ENCODE measurements at places on chromosomes 16 and 17. TPM values are rescaled to one million over a fixed set of nuclear protein-coding genes. Genes with fewer than 3 reads are reported as not detected.

- DNase-seq = peak; percentile 56
These were observed 2.2 kb downstream of the TMEM204 start for GRCh38 chr16:1535391-1536291.

DNA sequence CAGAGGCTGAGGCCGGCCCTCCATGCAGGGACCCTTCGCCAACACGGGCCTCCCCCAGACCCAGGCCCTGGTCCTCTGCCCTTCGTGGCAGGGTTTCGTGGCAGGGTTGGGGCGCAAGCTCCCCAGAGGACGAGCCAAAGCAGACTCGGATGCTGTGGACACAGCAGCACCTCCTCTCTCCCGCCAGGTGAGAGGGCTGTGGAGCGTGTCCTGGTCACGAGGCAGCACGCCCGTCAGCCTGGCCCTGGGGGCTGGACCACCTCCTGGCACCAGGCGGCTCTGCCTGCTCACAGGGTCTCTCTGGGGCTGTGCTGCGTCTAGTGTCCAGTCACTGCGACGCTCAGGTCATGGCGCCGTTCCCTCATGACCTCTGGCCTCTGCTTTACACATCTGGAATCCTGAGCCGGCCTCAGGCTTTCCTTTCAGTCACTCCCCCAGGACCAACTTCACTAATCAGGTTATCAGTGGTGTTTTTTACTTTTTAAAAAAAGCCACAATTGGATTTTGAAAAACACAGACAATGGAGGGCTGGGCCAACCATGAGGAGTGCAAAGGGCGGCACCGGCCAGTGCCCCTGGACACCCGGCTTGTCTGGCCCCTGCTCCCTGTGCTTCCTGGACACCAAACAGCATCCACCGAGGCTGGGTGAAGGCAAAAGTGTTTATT is 5.4 kb downstream of the NDUFAF8 start:
- DNase-seq = no peak

GRCh38 chr16:9199751-9200150 is 108.3 kb downstream of the HAPSTR1 start:
- DNase-seq = no peak

DNA sequence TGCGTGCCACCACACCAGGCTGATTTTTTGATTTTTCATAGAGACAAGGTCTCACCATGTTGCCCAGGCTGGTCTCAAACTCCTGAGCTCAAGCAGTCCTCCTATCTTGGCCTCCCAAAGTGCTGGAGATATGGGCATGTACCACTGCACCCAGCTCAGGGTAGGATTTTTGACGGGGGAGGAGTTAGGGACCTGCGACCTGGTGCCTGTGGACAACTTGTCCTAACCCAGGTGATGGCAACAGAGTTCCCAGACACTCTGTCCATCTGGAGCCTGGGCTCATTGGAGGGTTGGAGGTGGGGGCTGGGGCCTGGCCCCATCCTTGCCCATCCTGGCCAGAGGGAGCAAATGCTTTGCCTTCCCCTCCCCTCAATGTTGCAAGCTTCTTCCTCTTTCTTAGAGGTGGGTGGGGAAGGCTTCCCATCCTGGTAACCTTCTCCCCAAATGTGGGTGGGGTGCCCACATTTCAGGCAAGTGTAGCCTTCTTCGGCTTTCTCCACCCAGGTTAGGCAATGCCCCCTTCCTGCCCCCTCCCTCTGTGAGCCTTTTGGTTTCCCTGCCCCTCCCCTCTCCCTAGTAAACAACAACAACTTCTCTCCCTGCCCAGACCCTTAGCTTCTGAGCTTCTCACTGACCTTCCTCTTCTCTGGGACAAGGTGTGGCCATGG is 24.9 kb downstream of the RARA start:
- DNase-seq = no peak

DNA sequence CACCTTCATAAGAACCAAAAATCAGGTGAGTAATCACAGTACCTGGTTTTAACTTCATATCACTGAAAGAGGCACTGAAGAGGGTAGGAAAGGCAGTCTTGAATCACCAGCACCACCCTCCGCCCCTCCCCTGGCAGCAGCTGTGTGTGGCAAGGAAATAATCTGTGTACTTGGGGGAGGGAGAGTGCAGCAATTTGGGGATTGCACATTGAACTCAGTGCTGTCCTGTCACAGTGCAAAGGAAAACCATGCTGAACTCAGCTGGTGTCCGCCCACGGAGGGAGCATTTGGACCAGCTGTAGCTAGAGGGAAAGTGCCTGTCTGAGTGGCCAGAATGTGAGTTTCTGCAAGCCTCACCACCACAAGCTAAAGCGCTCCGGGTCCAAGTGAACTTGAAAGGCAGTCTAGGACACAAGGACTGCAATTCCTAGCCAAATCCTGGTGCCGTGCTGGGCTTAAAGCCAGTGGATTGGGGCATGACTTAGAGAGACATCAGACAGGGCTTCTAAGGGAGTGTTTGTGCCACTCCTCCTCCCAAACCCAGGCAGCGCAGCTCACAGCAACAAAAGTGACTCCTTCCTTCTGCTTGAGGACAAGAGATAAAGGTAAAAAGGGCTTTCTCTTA is 39.7 kb upstream of the ALDH3A1 start:
- DNase-seq = peak; percentile 50

- DNase-seq = no peak
These were observed 5.1 kb upstream of the FDXR start for GRCh38 chr17:74877592-74878548.

DNA sequence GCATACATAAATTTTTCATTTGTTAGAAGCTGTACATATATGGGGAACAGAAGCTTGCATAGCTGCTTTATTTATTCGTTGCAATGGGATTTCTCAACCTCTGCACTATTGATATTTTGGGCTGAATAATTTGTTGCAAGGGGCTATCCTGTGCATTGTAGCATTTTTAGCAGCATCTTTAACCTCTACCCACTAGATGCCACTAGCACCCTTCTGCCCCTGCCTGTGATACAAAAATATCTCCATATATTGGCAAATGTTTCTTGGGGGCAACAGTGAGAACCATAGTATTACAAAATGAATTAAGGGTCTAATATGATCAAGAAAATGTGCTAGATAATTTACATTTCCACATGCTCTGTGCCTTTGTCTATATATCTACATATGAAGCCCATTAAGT is 1401.0 kb downstream of the CDH11 start:
- no peak for DNase-seq

- peak; percentile 53 for DNase-seq
These were observed 30.7 kb downstream of the CDRT4 start for GRCh38 chr17:15436473-15437302.

- DNase-seq = no peak
These were observed 12.2 kb upstream of the ADGRG1 start for GRCh38 chr16:57616241-57616640.

DNA sequence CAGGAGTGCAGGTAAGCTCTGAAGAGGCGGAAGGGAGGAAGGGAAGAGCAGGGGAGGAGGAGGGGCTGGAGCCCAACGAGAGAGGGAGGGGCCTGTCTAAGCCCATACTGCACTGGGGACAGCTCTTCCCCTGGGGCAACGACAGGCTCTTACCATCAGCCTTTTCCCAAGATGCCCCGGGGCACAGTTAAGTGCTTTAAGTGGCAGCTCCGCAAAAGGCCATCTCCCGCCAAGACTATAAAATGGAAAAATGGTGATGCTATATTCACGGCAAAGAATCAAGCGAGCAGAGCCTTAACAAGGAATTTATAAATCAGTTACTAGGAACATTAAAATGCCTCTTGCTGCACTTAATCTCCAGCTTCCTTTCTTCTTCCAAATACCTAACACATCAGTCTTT is 110.2 kb upstream of the NLRP1 start:
- DNase-seq = no peak

GRCh38 chr16:49280841-49281371 is 732 bp downstream of the CBLN1 start:
- no peak for DNase-seq

- no peak for DNase-seq
These were observed 8.4 kb upstream of the HELZ start for GRCh38 chr17:67253384-67253783.

GRCh38 chr17:10178506-10178991 is 19.9 kb downstream of the GAS7 start:
- DNase-seq = no peak

DNA sequence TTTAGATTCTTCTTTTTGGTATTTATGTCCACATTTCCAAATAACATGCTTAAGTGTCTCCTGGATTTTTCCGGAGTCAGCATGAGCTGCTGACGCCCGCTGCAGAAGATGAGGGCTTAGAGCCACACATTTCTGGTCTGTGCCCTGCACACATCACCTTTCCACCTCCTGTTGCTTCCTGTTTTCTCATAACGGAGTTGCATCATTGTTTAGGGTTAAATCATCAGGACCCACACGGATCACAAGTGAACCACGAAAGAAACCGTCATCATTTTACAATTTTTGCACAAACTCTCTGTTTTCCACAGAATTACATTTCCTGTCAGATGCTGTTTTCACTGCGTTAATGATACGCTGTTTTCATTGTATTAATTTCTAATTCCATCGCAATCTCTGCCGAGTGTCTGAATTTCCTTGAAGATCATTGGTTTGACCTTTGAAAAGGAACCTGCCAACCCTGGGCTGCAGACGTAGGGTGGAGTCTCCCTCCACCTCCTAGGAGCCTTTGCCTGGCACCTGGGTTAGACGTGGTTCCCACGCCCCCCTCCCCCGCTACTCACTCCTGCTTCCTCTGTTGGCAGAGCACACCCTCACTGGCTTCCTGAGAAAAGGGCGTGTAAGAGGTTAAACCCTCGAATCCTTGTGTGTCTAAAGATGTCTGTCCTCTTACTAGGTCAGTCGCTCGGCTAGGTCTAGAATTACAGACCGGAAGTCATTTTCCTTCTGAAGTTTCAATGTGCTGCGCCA is 68.2 kb downstream of the RNF213 start:
- no peak for DNase-seq

DNA sequence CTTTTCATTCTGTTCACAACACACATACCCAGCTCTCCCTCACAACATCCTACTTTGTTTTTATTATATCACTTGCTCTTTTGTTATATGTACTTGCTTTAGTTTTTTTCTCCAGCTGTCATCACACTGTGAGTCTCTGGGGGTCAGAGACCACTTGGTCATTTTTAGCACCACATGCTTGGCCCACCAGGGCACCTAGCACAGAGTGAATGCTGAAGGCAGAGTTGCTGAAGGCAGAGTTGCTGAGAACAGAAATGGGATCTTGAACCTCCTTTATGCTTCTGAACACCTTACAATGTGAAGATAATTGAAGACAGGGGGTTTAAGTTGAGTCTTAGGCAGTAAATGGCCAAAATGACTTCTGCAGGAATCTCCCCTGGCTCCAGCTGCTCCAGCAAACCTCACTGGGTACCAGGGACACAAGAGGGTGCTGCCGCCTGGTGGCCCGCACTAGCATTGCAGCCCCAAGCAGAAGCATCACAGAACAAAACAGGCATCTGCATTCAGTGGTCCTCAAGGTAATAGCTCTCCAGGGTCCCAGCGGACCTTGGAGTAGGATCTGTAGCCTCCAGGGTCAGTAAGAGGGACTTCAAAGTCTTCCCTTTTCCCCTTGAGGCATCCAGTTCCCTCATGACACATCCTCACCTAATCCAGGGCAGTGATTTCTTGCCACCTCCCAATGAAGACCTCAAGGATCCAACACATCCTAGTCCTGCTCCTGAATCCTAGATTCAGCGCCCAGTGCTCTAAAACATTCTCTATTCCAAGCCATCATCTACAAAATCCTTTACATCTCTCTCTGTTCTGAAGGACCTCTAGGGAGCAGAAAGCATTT is 1972.6 kb downstream of the TP53TG3F start:
- DNase-seq = peak; percentile 25

The TNFRSF13B gene
- not detected for total RNA-seq

The JPH3 gene
- 0.14 TPM for total RNA-seq

The MT1H gene
- total RNA-seq = 5.4 TPM

The C1QTNF8 gene
- total RNA-seq = not detected

The CX3CL1 gene
- not detected for total RNA-seq

The CDK5RAP3 gene
- total RNA-seq = 174 TPM

The BCL6B gene
- 0.62 TPM for total RNA-seq

The TBC1D3B gene
- 2.6 TPM for total RNA-seq

The VPS35 gene
- total RNA-seq = 83.2 TPM

The HSPB9 gene
- not detected for total RNA-seq

The CD68 gene
- 12.6 TPM for total RNA-seq

The GLTPD2 gene
- not detected for total RNA-seq
